ENCODE measurements at places on chromosomes 7 and 10. TPM values are rescaled to one million over a fixed set of nuclear protein-coding genes. Genes with fewer than 3 reads are reported as not detected.
A peak's percentile ranks its signal among the peaks of the same experiment; 100 is the strongest.

DNA sequence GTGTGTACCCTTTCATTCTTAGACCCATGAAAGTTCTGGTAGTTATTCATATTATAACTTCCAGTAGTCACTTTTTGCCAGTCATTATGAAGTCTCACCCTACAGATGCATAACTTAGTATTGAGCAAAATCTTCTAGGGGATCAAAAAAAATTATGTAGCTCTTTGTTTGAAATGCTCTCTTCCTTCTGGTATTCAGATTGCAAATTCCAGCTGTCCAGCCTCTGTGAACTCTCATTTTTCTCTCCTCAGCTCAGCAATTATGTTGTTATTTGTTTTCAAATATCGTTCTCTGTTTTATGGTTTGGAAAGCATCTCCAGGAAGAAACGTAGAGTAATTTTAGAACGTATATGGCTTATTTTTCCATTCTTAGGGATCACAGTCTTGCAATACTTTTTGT is 442.5 kb downstream of the SEMA3D start:
- no peaks in the 10 kb centered on the region for H3K36me3 ChIP-seq

GRCh38 chr10:108427146-108427545 is 1262.6 kb upstream of the SORCS1 start:
- no peaks in the 10 kb centered on the region for H3K36me3 ChIP-seq
- H3K27ac ChIP-seq, result no peak overlapping the region
- no peak for DNase-seq
- no peak overlapping the region for H3K4me3 ChIP-seq
- no peaks in the 10 kb centered on the region for H3K4me1 ChIP-seq

Gene FRMPD2
- not detected for total RNA-seq

Gene AKR1C4
- not detected for total RNA-seq

DNA sequence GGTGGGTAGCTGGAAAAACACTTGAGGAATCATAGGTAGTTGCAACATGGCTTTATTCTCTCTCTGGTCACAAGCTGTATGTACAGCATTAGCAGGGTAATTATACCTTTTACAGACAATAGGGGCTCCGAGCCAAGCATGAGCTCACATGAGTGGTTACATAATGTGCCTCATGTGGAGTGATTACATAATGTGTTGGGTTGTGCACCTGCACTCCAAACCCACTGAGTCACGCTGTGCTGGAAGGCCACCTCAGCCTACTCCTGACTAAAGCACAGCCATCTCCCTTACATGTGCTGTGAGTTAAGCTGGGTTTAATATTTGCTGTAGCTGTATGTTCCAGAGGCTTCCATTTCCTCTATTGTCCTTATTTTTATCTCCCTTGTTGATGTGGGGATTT is 348.7 kb upstream of the SEMA3C start:
- H3K27me3 ChIP-seq, result no peaks in the 10 kb centered on the region
- no peaks in the 10 kb centered on the region for H3K4me1 ChIP-seq

GRCh38 chr7:105861224-105861623 is 15.2 kb downstream of the ATXN7L1 start:
- H3K27ac ChIP-seq, result no peak overlapping the region
- H3K36me3 ChIP-seq, result no peaks in the 10 kb centered on the region
- H3K4me1 ChIP-seq, result peaks cover 28% of the 10 kb centered on the region
- H3K27me3 ChIP-seq, result no peaks in the 10 kb centered on the region

Gene BHLHA15
- total RNA-seq, result 0.76 TPM

DNA sequence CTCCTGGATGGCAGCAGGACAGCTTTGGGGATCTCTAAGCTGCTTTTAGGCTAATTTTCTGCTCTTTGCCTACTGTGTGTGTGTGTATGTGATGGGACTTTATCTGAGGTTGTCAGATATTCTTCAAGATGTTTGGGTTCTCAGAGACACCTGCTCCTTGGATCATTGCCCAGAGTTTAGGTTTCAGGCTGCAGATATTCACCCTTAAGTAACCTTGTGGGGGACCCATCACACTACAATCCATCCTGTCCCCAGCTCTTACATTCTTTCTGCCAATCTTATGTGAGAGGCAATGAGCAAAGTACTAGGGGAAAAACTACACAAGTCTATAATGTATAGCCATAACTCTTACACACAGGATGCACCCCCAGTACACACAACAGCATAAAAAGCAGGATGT is 263.0 kb upstream of the ZWINT start:
- DNase-seq, result no peak
- no peaks in the 10 kb centered on the region for H3K27me3 ChIP-seq
- no peaks in the 10 kb centered on the region for H3K4me1 ChIP-seq
- H3K4me3 ChIP-seq, result no peak overlapping the region

GRCh38 chr7:154475864-154476263 is 423.7 kb downstream of the DPP6 start:
- H3K36me3 ChIP-seq, result no peaks in the 10 kb centered on the region
- DNase-seq, result no peak
- H3K27me3 ChIP-seq, result no peaks in the 10 kb centered on the region

DNA sequence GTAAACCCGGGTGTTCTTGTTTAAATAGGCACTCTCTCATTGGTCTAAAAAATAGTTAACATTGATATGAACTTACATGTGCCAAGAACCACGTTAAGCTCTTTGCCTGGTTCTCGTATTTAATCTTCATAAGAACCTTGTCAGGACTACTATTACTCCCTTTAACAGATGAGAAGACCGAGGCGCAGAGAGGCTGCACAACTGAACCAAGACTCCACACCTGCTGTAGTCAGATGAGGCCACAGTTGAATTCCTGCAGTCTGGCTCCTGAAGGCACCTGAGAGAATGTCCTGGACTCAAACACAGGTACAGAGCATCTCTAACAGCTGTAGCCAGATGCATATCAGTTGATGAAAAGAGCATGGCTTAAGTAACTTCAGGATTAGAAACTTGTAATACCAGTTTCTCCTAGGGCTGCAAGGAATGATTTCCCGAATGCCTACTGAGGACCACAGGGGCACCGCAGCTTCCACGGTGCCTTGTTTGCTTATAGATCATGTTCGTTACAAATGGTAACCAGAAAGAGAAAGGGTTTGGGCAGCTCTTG is 9.5 kb downstream of the DDC start:
- no peak overlapping the region for H3K27ac ChIP-seq
- no peak for DNase-seq
- no peak overlapping the region for H3K4me3 ChIP-seq
- H3K27me3 ChIP-seq, result no peaks in the 10 kb centered on the region
- H3K4me1 ChIP-seq, result no peaks in the 10 kb centered on the region

DNA sequence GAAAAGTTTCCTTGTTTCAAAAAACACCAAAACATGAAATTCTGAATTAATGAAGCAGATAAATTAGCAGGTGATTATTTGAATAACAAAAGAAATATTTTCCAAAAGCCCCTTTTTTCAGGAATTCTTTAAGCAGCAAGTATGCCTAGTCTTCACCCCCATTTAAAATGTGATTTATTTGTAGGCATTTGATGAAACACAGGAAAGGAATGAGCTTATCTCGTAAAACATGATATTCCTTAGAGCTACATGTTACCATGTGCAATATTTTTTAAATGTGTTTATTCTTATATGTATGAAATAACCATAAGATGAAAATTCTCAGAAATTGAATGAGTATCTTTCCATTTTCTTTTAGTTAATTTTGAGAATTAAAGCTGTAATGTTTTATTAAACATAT is 106.1 kb downstream of the CHN2 start:
- no peak for DNase-seq
- H3K27ac ChIP-seq, result no peak overlapping the region
- H3K36me3 ChIP-seq, result no peaks in the 10 kb centered on the region
- no peaks in the 10 kb centered on the region for H3K4me1 ChIP-seq

- H3K4me3 ChIP-seq, result no peak overlapping the region
- no peak for DNase-seq
- H3K27ac ChIP-seq, result no peak overlapping the region
- H3K27me3 ChIP-seq, result peaks cover 4% of the 10 kb centered on the region
- no peaks in the 10 kb centered on the region for H3K4me1 ChIP-seq
Measured at GRCh38 chr10:130495116-130495862, 359.1 kb downstream of the GLRX3 start.

- no peak for DNase-seq
- peaks cover 6% of the 10 kb centered on the region for H3K36me3 ChIP-seq
- H3K4me1 ChIP-seq, result peaks cover 10% of the 10 kb centered on the region
- no peak overlapping the region for H3K4me3 ChIP-seq
- peak overlapping the region; percentile 66 for H3K27ac ChIP-seq
Measured at GRCh38 chr7:135375908-135376699, 133.8 kb downstream of the CNOT4 start.

GRCh38 chr7:142592664-142593063 is 156.6 kb upstream of the PRSS1 start:
- H3K4me1 ChIP-seq, result peaks cover 2% of the 10 kb centered on the region
- no peaks in the 10 kb centered on the region for H3K36me3 ChIP-seq
- no peak overlapping the region for H3K4me3 ChIP-seq
- DNase-seq, result no peak
- no peaks in the 10 kb centered on the region for H3K27me3 ChIP-seq

- H3K36me3 ChIP-seq, result no peaks in the 10 kb centered on the region
- no peak for DNase-seq
- H3K4me1 ChIP-seq, result no peaks in the 10 kb centered on the region
- H3K27me3 ChIP-seq, result no peaks in the 10 kb centered on the region
- H3K27ac ChIP-seq, result no peak overlapping the region
Measured at GRCh38 chr7:68807666-68808065, 790.6 kb upstream of the AUTS2 start.

- H3K4me1 ChIP-seq, result peaks cover 6% of the 10 kb centered on the region
- DNase-seq, result peak; percentile 20
- H3K36me3 ChIP-seq, result peaks cover 4% of the 10 kb centered on the region
- H3K27me3 ChIP-seq, result no peaks in the 10 kb centered on the region
- H3K27ac ChIP-seq, result no peak overlapping the region
Measured at GRCh38 chr7:87369216-87369615, 23.8 kb downstream of the CROT start.

Gene TMEM236
- total RNA-seq, result 0.04 TPM

GRCh38 chr7:123615344-123615743 is 13.7 kb downstream of the ASB15 start:
- H3K27me3 ChIP-seq, result peaks cover 15% of the 10 kb centered on the region
- no peak overlapping the region for H3K4me3 ChIP-seq
- H3K36me3 ChIP-seq, result no peaks in the 10 kb centered on the region
- no peak overlapping the region for H3K27ac ChIP-seq
- no peak for DNase-seq

DNA sequence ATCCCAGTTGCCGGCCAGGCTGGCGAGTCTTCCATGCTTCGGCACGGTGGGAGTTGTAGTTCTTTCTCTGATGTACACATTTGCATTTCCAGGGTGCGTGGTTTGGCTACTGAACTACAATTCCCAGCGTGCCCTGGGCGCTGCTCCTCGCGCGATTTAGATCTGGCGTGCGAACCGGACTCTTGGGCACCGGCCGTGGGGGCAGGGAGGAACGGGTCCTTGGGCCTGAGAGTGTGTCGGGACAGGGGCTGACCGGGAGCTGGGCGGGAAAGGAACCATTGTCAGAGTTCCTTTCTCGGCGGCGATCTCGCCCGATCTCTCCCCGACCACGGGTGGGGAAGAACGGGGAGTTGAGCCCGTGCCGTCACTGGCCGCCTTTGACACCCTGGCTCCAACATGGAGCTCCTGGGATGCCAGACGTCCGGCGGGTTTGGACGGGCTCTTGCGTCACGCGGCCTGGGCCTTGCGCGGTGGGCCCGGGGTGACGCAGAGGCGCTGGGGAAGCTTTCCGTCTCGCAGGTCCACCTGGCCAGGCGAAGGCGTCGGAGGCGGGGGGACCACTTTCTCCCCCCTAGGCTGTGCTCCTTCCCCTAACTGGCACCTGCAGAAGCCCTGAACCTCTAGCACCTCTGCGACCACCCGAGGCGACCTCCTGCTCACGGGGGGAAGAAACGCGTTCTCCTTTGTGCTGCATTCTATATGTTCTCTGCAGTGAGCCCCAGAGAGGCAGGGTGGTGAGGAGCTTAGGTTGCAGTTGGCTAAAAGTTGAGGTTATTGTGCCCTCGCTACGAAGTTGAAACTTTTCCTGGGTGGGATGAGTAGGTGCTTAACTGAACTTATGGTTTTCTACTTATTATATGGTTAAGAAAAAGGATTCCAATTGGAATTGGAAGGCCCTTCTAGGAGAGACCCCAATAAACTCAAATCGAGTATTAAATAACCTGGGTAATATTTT is 824 bp downstream of the IFRD1 start:
- H3K27me3 ChIP-seq, result no peaks in the 10 kb centered on the region
- peak; percentile 81 for DNase-seq
- peaks cover 42% of the 10 kb centered on the region for H3K4me1 ChIP-seq
- H3K36me3 ChIP-seq, result peaks cover 16% of the 10 kb centered on the region
- peak overlapping the region; percentile 97 for H3K4me3 ChIP-seq

- H3K4me3 ChIP-seq, result no peak overlapping the region
- no peaks in the 10 kb centered on the region for H3K27me3 ChIP-seq
- no peak overlapping the region for H3K27ac ChIP-seq
Measured at GRCh38 chr7:101588131-101588935, 40.8 kb downstream of the MYL10 start.

Gene ANKRD2
- not detected for total RNA-seq

GRCh38 chr7:111393011-111393754 is 169.1 kb downstream of the IMMP2L start:
- no peaks in the 10 kb centered on the region for H3K4me1 ChIP-seq
- H3K27ac ChIP-seq, result no peak overlapping the region
- H3K4me3 ChIP-seq, result no peak overlapping the region
- H3K36me3 ChIP-seq, result peaks cover 26% of the 10 kb centered on the region
- no peak for DNase-seq
- no peaks in the 10 kb centered on the region for H3K27me3 ChIP-seq

Gene GSTO2
- total RNA-seq, result 2.5 TPM

Gene SLIT1
- total RNA-seq, result 0.27 TPM

GRCh38 chr7:15303357-15303756 is 258.5 kb downstream of the AGMO start:
- no peak for DNase-seq
- no peaks in the 10 kb centered on the region for H3K27me3 ChIP-seq
- H3K27ac ChIP-seq, result no peak overlapping the region
- no peaks in the 10 kb centered on the region for H3K36me3 ChIP-seq

DNA sequence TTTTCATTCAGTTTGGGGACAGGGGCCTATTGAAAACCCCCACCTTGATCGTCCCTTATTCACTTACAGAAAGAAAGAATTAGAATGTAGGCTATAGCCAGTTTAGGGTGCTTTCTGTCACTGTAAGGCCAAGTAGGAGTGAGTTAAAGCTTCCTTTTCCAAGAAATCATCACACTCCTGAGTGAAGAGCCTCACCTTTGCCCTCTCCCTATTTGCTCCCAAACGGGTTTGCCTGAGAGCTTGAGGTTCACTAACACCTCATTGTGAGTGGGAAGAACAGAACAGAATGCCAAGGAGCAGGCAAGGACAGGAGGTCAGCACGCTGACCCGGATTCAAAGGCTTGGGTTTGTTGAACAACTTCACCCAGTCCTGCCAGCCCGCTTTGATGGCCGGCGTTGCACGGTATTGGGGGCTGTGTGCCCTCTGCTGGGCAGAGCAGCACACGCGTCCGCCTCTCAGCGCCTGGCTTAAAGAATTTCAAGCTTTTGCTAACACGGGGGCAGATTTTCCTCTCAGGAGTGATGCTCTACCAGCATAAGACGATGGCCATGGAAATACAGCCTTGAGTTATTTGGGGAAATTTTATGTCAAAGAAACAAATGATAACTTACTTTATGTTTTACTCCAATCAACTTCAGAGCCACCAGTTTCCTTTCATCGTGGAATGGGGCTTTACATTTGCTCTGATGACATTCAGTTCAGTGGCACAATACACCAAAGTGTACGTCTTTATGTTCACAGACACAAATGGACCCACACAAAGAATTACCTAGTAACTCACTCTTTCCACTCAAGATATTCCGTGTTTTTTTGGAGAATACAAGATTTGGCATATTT is 470.0 kb downstream of the SUGCT start:
- H3K27ac ChIP-seq, result no peak overlapping the region
- H3K36me3 ChIP-seq, result no peaks in the 10 kb centered on the region
- no peak overlapping the region for H3K4me3 ChIP-seq
- peaks cover 9% of the 10 kb centered on the region for H3K4me1 ChIP-seq
- peaks cover 31% of the 10 kb centered on the region for H3K27me3 ChIP-seq
- peak; percentile 39 for DNase-seq

Gene MBL2
- total RNA-seq, result not detected

Data from activated naive CD8-positive, alpha-beta T cell treated with anti-CD3 and anti-CD28 coated beads for 36 hours (primary cell).